ENCODE measurements at places on chromosomes 13 and 19.

- no peak for DNase-seq
- H3K27me3 ChIP-seq: no peaks in the 10 kb centered on the region
- H3K27ac ChIP-seq: no peak overlapping the region
- peaks cover 69% of the 10 kb centered on the region for H3K36me3 ChIP-seq
- peaks cover 39% of the 10 kb centered on the region for H3K4me1 ChIP-seq
Observed at GRCh38 chr19:46722421-46723022, 5.6 kb upstream of the PRKD2 start.

DNA sequence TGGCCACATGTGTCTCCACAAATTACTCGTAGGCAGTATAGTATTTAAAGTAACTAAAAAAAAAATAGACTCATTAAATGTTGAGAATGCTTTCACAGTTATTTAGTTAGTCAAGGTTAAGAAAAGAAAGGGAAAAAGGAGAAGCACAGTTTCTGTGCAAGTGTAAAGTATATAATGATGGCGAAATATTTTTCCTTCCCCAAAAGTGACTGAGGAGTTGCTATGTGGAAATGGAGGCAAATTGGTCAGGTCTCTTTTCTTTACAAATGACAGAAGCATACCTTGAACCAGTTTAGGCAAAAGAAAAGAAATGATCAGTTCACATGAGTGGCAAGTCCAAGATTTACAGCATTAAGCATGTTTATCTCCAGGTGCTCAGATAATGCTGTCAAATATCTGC is 18.0 kb downstream of the CSNK1A1L start:
- DNase-seq: no peak
- H3K27ac ChIP-seq: no peak overlapping the region
- H3K4me1 ChIP-seq: no peaks in the 10 kb centered on the region
- no peak overlapping the region for H3K4me3 ChIP-seq
- peaks cover under 1% of the 10 kb centered on the region for H3K27me3 ChIP-seq

DNA sequence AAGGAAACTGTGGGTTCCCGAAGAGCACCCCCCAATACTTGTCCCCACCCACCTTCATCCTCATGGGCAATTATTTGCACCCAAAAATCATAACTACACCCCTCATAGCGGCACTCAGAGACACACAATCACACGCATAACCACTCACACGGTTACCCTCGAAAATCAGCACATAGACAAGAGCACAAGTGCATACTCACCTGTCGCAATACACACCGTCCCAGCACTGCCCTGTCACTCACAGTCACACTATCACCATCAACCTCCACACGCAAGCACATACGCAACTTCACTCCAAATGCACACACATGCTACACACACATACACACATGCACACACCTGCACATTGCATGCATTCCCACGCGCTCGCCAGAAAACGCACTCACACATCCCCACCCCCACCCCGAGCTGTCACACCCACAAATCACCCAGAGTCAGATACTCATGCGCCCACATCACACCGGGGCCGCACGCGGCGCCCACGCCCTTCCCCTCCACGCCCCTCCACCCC is 535 bp downstream of the COL5A3 start:
- no peak overlapping the region for H3K27ac ChIP-seq
- H3K27me3 ChIP-seq: peaks cover 50% of the 10 kb centered on the region
- H3K36me3 ChIP-seq: no peaks in the 10 kb centered on the region
- no peak overlapping the region for H3K4me3 ChIP-seq

DNA sequence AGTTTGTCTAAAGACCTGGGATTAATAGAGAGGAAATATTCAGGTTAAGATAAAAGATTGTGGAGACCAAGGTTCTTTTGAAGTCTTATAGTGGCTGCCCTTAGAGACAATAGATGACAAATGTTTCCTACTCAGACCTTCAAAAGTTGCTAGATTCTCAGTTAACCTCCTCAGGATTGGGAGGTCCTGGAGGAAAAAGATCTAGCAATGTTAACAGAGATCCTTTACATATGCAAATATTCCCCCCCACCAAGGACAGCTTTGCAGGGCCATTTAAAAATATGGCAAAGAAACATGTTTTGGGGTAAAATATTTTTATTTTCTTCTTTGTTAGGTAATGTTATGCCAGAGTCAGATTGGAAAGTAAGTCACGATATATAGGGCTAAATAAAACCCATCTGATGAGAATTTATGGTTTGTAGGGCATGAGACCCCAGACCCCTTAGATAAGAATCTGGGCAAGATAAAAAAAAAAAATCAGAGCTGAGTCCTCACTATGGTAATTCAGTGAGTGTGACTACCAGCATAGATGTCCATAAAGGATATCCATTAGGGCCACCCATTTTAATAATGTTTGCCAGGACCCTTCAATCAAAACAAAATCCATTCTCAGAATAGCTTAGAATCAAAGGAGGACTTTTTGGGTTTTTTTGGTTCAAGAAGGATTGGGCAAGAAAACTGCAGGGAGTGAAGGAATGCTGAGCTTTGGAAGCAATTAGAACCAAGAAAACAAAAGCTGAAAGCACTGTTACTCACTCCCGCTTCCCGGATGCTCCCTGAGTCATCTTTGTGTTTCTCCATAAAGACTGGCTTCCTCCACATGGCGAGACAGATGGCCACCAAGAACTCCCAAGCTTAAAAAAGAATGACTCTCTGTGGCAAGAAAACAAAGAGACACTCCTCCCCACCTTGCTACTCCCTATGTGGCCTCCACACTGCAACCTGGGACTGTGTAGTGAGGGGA is 28.2 kb downstream of the VSTM1 start:
- no peak for DNase-seq
- no peaks in the 10 kb centered on the region for H3K36me3 ChIP-seq
- H3K27ac ChIP-seq: no peak overlapping the region
- H3K27me3 ChIP-seq: peaks cover 12% of the 10 kb centered on the region

GRCh38 chr19:4730740-4731171 is 7.1 kb upstream of the DPP9 start:
- no peaks in the 10 kb centered on the region for H3K36me3 ChIP-seq
- peak; percentile 73 for DNase-seq
- no peak overlapping the region for H3K4me3 ChIP-seq
- peak overlapping the region; percentile 10 for H3K27ac ChIP-seq

DNA sequence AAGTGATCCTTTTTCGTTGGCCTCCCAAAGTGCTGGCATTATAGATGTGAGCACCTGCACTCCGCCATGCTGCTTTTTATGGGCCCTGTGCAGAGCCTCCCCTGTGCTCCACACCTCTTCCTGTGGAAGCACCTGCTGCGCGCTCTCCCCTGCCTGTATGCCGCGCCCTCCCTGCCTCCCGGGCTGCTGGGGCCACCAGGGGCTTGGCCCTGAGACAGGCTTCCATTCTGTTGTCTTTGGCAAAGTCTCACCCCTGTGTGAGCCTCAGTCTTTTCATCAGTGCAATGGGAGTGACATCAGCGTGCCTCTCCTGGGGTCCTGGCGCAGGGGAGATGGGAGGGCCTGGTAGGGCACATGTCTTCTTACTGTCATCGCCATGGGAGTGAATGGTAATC is 1.3 kb downstream of the FAM174C start:
- H3K4me3 ChIP-seq: peak overlapping the region; percentile 82
- H3K4me1 ChIP-seq: peaks cover 43% of the 10 kb centered on the region
- peak overlapping the region; percentile 96 for H3K27ac ChIP-seq
- H3K27me3 ChIP-seq: no peaks in the 10 kb centered on the region
- no peak for DNase-seq
- H3K36me3 ChIP-seq: peaks cover 45% of the 10 kb centered on the region

DNA sequence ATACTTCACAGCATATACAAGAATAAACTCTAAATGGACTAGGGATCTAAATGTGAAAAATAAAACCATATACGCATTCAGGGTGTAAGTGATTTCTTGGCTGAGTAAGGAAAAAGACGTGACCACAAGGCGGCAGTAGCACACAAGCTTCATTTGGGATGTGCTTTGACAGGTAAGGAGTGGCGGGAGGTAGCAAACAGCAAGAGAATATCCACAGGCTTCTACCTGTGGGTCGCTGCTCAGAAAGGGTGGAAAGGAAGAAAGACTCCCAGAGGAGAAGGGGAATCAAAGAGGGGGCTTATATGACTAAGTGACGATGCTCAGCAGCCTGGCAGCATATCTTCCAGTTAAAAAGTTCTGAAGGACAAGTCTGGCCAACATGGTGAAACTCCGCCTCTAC is 2.5 kb upstream of the ZNF121 start:
- H3K4me3 ChIP-seq: no peak overlapping the region
- H3K27me3 ChIP-seq: peaks cover 2% of the 10 kb centered on the region
- peak; percentile 78 for DNase-seq
- H3K4me1 ChIP-seq: peaks cover 12% of the 10 kb centered on the region
- no peak overlapping the region for H3K27ac ChIP-seq
- peaks cover 19% of the 10 kb centered on the region for H3K36me3 ChIP-seq

- H3K4me1 ChIP-seq: no peaks in the 10 kb centered on the region
- no peaks in the 10 kb centered on the region for H3K36me3 ChIP-seq
- no peak overlapping the region for H3K27ac ChIP-seq
- DNase-seq: no peak
- peaks cover 28% of the 10 kb centered on the region for H3K27me3 ChIP-seq
- no peak overlapping the region for H3K4me3 ChIP-seq
Observed at GRCh38 chr19:40933025-40933424, 51.0 kb upstream of the CYP2A7 start.

DNA sequence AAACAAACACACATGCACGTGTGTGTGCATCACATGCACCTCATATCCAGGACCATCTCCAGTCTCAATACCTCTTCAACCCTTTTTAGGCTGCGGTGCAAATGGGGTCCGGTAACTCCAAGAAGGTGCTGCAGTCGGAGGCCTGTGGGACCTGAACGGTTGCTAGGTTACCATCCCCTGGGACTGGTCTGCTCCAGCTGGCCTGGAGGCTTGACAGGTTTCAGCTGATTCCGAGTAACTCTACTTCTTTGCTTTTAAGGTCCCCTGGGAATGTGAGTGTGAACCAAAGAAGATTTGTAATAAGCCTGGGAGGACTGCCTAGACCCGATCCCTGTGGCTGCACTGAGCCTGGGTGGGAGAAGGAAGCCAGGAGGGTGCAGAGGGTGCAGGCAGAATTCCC is 117.5 kb downstream of the CCNA1 start:
- DNase-seq: no peak
- H3K4me3 ChIP-seq: no peak overlapping the region
- no peaks in the 10 kb centered on the region for H3K27me3 ChIP-seq
- H3K36me3 ChIP-seq: no peaks in the 10 kb centered on the region
- H3K4me1 ChIP-seq: no peaks in the 10 kb centered on the region
- no peak overlapping the region for H3K27ac ChIP-seq

GRCh38 chr19:4516199-4516938 is 1.9 kb downstream of the PLIN4 start:
- no peaks in the 10 kb centered on the region for H3K27me3 ChIP-seq
- no peak overlapping the region for H3K4me3 ChIP-seq
- DNase-seq: no peak
- H3K27ac ChIP-seq: no peak overlapping the region

- no peak for DNase-seq
- no peak overlapping the region for H3K4me3 ChIP-seq
- H3K4me1 ChIP-seq: no peaks in the 10 kb centered on the region
- no peaks in the 10 kb centered on the region for H3K27me3 ChIP-seq
Observed at GRCh38 chr13:97719736-97720135, 233.7 kb upstream of the IPO5 start.

DNA sequence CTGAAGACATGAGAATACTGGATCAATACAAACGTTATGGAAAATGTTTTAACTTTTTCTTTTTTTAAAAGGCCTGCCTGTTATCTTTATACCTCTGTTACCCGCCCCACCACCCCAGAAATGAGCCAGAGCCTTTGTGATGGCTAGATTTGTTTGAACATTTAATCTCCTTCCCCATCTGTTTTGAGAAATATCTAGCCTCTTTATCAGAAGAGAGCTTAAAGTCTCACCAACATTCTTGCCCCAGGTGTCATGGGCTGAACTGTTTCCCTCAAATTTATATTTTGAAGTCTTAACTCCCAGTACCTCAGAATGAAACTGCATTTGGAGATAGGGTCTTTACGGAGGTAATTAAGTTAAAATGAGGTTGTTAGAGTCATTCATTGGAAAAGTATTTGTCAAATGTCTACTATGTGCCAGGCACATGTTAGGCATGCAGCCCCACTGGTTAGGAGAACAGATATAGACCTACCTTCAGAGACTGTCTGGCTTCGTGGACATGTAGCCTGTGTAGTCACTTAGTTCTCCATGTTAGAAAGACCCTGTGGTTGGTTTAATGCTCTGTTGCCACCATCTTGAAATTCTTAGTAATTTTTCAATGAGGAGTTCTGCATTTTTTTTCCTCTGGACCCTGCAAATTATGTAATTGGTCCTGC is 6.3 kb upstream of the RB1 start:
- DNase-seq: no peak
- H3K27ac ChIP-seq: no peak overlapping the region
- no peak overlapping the region for H3K4me3 ChIP-seq

- no peak overlapping the region for H3K4me3 ChIP-seq
- H3K27me3 ChIP-seq: no peaks in the 10 kb centered on the region
- H3K4me1 ChIP-seq: no peaks in the 10 kb centered on the region
- no peak overlapping the region for H3K27ac ChIP-seq
- no peak for DNase-seq
Observed at GRCh38 chr13:111661776-111662175, 341.3 kb downstream of the TEX29 start.

DNA sequence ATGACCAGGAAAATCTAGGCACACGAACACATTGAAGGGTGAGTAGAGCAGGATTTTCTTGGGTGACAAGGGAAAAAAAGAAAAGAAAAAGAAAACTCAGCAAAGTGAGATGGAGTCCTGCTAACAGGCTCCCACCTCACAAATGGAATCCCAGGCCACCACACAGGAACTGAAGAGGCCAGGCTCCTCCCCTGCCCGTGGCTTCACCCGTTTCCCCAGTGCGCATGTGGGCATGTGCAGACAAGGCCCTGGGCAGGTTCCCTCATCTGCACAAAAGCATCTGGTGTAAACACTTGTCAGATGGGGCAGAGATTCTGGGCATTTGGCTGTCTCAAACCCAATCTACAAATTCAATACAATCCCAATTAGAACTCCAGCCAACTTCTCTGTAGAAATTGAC is 24.5 kb downstream of the CFAP97D2 start:
- H3K27ac ChIP-seq: no peak overlapping the region
- H3K4me1 ChIP-seq: peaks cover 17% of the 10 kb centered on the region
- no peaks in the 10 kb centered on the region for H3K27me3 ChIP-seq
- no peak overlapping the region for H3K4me3 ChIP-seq
- no peaks in the 10 kb centered on the region for H3K36me3 ChIP-seq
- DNase-seq: no peak

- H3K4me1 ChIP-seq: peaks cover 40% of the 10 kb centered on the region
- no peaks in the 10 kb centered on the region for H3K27me3 ChIP-seq
- peak overlapping the region; percentile 35 for H3K27ac ChIP-seq
- H3K4me3 ChIP-seq: peak overlapping the region; percentile 24
- DNase-seq: no peak
Observed at GRCh38 chr19:48615231-48616040, 560 bp upstream of the FAM83E start.

DNA sequence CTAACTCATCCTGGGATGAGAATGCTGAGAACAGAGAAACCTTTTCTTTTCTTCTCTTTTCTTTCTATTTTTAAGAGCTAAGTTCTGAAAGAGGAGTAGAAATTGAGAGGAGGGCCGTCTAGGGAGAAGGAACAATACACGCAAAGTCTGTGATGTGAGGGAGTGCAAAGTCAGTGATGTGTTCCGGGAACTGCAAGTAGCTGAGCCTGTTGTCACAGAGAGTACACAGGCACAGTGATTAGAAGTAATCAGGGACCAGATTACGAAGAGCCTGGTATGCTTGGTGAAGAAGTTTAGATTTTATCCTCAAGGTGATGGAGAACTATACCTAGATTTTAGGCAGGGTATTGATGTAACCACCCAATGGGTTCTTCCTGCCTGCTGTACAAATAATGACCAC is 32.0 kb upstream of the CXCL17 start:
- peaks cover 2% of the 10 kb centered on the region for H3K36me3 ChIP-seq
- H3K27me3 ChIP-seq: peaks cover 3% of the 10 kb centered on the region
- H3K27ac ChIP-seq: no peak overlapping the region
- DNase-seq: no peak

- no peaks in the 10 kb centered on the region for H3K27me3 ChIP-seq
- no peak overlapping the region for H3K27ac ChIP-seq
- no peak overlapping the region for H3K4me3 ChIP-seq
- DNase-seq: no peak
- no peaks in the 10 kb centered on the region for H3K4me1 ChIP-seq
Observed at GRCh38 chr13:35285677-35286076, 190.8 kb downstream of the MAB21L1 start.

Measured in activated CD4-positive, alpha-beta memory T cell treated with anti-CD3 and anti-CD28 coated beads, Interleukin-2, amount 10 ng/mL, durations not matched to agents 7 days and 5 days (primary cell).